ENCODE measurements at places on chromosomes 5 and 9.

GRCh38 chr5:1552521-1553255 is 28.9 kb upstream of the LPCAT1 start:
- no peak for DNase-seq

GRCh38 chr9:126564128-126564527 is 49.6 kb upstream of the LMX1B start:
- no peak for DNase-seq

DNA sequence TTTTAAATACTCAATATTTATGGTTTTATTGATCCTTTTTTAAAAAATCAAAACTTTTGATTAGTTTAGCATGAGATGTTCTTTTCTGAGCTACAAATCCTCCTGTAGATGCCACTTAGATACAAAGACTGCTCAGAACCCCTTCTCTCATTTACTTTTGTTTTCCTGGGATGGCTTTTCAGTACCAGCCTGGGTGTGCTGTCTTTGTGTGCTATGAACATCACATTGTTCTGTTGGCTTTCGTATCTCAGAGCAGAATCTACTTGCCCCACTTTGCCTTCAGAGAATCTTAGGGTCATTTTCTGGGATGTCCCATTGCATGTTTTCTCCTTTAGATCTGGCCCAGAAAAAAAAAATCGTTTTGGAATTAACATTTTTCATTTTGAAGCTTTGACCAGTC is 85.9 kb downstream of the RASGRF2 start:
- no peak for DNase-seq

DNA sequence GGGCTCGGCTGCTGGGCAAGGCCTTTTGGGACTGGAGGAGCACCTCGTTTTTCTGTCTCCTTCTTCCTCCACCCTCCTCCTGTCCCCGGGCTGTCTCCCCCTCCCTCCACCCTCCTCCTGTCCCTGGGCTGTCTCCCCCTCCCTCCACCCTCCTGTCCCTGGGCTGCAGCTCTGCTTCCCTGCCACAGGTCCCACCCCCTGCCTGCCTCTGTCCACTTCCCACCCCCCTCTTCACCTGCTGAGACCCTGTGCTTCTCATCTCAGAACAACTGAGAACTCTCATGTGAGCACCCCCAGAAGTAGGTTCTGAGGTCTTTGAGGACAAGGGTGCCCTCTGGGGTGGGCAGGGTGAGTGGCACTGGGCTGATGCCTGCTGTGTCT is 5.8 kb upstream of the TOR4A start:
- no peak for DNase-seq

DNA sequence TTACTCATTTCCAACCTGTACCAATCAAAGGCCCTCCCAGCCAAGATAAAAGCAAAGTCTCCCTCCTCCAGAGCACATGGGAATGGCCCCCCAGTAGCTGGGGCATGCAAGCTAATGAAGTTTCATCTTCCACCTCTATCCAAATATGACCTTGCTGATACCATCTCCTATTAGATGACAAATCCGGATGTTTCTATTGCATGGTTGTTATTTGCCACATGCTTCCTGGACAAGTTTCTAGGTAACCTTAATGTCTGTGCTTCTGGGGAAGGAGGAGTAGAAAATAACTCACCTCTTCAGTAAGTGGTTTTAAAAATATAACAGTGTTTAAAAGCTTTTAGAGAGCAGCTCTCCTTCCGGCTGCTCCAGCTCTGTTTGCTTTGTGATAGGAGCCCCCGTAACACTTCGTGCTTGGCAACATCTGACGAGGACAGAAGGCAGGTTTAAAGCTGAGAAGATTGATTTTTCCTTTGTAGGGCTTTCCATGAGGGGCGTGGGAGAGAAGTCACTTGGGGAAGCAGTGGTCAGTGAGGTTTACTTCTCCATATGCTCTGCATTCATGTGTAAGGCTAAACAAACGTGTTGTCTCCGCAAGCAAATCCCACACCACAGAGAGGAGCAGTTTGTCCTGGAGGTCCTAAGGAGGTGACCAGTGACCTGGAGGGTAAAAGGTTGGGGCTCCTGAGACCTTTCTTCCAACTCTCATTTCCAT is 40.3 kb upstream of the GLRX start:
- no peak for DNase-seq

GRCh38 chr5:57431759-57432158 is 50.9 kb downstream of the ACTBL2 start:
- DNase-seq = no peak

DNA sequence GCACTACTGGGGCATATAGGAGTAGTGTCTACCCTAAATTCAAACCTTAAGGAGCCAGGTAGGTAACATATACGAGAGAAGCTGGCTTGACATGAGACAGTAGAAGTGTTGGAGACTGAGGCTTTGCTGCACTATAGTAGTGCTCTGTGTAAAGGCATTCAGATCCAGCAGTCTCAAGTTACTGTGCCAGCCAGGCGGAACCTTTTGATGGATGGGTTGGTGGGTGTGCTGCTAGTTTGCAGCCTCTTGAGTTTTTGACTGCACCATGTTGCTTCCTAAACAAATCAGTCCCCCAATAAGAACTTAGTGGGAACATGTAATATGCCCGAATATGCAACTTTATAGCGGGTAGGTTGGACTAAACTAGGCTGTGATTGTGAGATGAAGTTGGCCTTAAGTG is 1.5 kb downstream of the CLTA start:
- DNase-seq = no peak

DNA sequence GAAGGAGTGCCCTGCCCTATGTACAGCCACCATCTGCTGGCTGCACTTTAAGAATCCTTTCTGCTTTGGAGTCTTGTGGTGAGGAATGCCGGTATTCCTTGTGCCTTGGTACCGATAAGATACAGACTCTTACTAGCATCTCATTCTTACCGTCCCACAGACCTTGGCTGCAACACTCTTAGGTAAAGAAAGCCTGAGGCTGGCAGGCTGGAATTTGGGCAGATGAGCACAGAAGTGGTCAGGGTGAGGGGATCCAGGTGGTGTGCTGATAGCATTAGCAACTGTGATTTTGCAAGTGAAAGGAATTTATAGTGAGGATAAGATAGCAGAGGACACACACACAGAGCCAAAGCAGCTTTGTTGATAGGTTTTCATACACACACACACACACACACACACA is 198.1 kb downstream of the ENC1 start:
- no peak for DNase-seq

GRCh38 chr5:149887622-149888183 is 56.9 kb downstream of the PDE6A start:
- DNase-seq = no peak

- no peak for DNase-seq
These were observed 155.4 kb downstream of the PAM start for GRCh38 chr5:102910240-102911226.

All from activated naive CD4-positive, alpha-beta T cell treated with anti-CD3 and anti-CD28 coated beads, Interleukin-2, amount 50 U/mL, for 16 hours (primary cell).